ENCODE measurements at places on chromosomes 12 and 14.

GRCh38 chr12:87618199-87618598, 411.0 kb downstream of the C12orf50 start:
- no peak for DNase-seq

DNA sequence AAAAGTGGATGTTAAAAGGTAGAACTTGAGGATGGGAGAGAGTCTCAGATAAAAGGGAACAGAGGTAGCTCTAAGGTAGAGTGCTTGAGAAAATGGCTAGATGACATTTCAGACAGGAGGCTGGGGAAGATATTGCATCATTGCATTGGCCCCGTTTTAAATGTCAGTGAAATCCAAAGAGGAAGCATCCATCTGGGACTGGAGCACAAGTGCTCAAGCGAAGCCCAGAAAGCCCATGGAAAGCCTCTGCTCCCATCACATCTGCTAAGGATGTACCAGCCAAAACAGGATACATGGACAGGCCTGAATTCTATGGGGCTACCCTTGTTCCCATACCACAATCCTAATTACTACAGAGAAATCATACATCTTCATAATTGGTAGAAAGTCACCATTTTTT, 581.5 kb upstream of the TMEM132C start:
- DNase-seq: no peak

DNA sequence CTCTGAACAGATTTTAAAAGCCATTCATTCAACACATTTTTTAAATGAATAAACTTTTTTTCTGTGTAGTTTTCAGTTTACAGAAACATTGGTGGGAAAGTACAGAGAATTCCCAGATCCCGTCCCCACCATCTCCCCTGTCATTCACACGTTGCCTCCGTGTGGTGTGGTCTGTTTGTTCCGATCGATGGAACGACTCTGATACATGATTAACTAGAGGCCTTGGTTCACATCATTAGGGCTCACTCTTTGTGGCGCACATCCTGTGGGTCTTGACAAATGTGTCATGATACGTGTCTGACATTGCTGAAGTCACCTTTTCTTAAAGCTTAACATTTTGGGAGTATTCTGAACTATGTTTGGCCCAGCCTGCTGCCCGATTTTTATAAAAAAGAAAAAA, 18.5 kb downstream of the MEG3 start:
- no peak for DNase-seq

DNA sequence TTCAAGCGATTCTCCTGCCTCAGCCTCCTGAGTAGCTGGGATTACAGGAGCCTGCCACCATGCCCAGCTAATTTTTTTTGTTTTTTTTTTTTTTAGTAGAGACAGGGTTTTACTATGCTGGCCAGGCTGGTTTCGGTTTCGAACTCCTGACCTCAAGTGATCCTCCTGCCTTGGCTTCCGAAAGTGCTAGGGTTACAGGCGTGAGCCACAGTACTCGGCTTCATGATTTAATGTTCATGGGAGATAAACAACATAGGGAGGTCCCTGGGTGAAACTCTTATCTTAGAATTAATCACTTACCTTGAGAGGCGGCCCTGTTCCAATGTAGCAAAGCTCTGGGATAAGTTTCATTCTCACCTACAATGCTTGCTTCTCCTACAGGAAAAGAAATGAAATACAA, 48.3 kb downstream of the SEL1L start:
- no peak for DNase-seq

- DNase-seq: no peak
These were observed 59.4 kb upstream of the AMIGO2 start for GRCh38 chr12:47139000-47139681.

DNA sequence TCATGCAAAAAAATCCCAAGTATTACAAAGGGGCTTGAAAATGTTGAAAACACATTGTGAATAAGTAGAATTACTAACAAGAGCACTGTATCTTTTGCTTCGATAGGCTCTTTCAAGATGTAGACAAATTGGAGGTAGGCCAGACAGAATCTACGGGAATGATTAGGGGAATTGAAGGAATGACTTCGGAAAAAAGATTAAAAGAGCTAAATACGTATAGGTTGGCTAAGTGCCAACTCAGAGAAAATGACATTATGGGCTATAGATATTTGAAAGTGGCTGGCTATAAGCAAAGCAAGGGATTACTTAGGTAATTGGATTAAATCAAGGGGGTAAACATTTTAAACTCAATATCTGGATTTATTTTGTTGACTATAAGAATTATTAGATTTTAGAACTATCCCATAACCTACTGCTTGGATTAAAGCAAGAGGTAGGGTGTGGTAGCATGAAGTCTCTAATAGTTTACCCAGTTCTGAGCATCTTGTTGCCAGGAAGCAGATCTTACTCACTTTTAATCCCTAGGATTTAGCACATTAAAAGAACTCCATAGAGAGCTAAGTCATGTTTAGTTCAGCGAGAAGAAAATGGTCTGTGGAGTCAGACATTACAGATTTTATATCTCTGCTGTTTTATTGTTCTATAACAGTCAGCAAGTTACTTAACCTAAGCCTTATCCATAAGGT, 489.8 kb downstream of the DIO2 start:
- no peak for DNase-seq

DNA sequence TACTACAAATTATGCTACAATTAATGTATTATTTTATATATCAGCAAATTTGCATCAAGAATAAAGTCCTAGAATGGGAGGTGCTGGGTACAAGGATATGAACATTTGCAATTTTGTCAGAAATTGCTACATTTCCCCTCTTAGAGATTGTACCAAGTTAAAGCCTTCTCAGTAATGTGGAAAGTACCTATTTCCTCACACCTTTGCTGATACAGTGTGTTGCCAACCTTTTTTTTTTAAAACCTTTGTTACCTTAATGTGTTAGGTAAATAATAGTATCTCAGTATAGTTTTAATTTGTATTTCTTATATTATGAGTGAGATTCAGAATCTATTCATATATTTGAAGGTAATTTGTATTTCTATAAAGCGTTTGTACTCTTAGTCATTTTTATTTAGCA, 95.4 kb upstream of the HIF1A start:
- no peak for DNase-seq

Measured in stimulated activated CD4-positive, alpha-beta T cell treated with anti-CD3 and anti-CD28 coated beads, Interleukin-4, amount 100 ng/mL, for 24 hours (primary cell).